ENCODE measurements at places on chromosomes 3 and 15.

DNA sequence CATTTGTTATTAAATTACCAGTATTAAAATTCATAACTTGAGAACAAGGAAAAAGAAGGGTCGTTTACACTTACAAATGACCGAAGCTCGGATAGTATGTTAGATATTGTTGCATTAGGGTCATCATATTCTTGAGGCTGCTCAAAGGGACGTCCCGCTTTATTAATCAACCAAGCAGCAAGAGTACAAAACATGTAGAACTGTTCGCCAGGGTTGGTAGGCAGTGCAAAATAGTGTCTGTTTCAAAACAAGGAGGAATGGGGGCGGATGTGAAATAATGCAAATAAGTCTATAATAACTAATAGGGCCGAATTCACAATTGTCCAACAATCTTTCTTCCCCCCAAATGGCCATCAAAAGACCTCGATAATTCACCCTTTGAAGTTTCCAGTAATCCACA, 2.9 kb downstream of the IFT57 start:
- no peak for DNase-seq

- no peak for DNase-seq
These were observed 827.4 kb downstream of the SI start for GRCh38 chr3:164250923-164251322.

DNA sequence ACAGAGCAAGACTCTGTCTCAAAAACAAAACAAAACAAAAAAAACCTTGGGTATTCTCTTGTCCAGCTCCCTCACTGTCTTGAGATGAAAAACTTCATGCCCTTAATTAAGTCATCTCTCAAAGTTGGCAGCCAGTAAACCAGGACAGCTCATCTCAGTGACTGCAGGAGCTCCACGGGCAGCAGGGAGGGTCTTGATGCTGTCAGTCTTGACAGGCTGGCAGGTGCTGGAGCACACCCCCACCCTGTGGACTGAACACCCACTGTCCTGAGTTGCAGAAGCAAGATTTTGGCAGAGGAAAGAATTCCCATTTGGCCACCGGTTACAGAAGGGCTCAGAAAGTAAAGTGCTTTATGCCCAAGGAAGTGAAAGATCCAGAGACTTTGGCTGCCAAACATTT, 8.0 kb downstream of the DNAJA4 start:
- no peak for DNase-seq

DNA sequence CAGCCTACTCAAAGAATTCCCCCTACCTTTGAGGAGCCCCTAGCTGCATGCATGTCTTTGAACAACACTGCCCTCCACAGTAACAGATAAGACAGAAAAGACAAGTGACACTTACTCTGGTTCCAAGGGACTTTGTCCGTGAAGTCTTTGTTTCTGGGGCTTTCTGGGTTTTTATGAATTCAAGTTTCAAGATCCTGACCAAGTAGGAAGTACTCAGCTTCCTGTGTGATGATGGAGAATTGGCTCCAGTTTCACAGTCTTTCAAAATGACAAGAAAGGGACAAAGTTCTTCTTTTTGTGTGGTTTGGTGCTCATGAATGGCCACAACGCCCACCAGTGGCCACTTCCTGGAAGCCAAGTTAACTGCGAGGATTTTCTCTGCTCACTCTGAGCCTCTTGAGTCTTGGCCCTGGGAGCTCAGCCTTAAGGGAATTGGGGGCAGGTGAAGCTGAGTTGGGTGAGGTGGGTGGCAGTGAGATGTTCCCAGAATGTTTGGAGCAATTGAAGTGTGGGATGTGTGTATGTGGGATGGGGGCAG, at the start of gene CCR1:
Gene CCR1 (minus strand): TSS at position 147 of the 538 bp plus-strand sequence. CDS start 4,000 bp downstream, outside the sequence.
- peak; percentile 75 for DNase-seq

GRCh38 chr15:63901912-63902670, 68.3 kb upstream of the HERC1 start:
- DNase-seq, result no peak

DNA sequence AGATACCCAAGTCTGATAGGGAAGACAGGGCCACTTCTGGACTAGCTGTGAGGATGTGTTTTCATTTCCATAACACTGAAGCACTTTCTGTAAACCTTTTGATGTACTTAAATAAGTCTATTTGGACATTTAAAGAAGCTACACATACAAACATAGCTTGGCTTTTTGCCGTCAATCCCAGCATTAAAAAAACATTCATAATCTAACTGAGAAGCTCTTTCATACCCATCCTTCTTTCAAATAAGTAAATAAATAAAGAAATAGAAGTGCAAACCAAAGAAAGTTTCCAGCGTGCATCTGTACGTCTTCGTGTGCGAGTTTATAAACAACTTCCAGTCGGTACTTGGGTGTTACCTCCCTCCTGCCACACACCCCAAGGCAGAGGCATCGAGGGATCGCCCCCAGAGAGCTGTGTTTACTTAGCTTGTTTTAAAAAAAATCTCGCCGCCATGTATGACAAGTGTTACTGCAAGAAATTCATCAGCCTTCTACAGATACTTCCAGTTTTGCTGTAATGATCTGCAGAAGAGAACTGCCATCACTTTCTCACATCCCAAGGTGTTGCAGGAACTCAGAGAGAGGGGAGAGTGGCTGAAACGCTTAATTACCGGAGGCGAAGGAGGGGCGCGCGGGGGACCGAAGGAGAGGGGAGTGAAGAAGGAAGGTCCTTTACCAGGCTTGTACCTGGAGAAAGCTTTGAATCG, 9.0 kb upstream of the MEIS2 start:
- DNase-seq, result no peak

GRCh38 chr3:168061332-168061996, 34.3 kb downstream of the GOLIM4 start:
- no peak for DNase-seq

DNA sequence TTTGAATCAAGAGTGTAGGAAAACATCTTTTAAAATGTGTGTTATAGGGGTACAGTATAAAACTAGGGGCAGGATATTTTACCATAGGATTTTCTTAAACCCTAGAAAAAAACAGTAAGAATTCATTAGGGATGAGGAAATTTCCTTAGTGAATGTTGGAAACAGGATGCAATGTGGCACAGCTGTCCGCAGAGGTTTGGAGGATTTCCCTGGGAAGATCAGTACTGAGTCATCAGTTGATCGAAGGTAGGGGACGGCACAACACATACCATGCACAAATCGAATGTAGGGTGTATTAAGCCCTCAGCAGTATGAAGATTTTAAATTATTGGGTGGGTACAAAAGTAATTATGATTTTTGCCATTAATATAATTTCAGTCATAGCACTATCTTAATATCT, 49.9 kb downstream of the FNDC3B start:
- no peak for DNase-seq

- DNase-seq, result no peak
These were observed 59.6 kb downstream of the ITGA11 start for GRCh38 chr15:68372291-68372811.

DNA sequence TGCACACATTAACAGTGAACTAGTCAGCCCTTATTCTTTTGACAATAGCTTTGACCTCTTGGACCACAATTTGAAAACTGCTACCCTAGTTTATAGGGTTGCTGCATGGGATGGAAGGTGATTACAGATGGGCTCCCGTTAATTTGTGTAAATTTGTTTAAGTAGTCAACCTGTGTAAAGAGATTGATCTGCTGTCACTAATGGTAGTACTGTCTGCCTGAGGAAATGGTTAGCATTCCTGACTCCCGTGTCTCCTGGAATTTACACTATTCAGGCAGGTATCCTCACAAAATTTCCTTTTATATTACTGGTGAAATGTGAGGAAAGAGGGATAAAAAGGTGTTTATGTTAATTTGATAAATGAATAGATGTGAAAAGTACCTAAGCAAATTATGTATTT, 15.3 kb upstream of the EBLN2 start:
- no peak for DNase-seq

- DNase-seq, result no peak
These were observed 162.2 kb downstream of the NSMCE3 start for GRCh38 chr15:29107291-29107890.

DNA sequence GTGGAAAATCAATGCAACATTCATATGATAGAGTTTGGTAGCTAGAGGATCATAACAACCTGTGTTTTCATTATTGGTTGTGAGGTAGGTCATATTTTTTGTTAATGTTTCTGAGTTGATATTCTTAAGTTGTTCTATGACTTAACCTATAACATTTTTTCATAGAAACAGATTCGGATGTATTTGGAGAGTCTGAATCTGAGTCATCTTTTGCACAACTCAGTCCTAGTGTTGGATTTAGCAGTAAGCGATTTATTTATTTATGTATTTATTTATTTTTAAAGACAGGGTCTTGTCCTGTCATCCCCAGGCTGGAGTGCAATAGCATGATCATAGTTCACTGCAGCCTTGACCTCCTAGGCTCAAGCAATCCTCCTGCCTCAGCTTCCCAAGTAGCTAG, 292.8 kb upstream of the ZNF717 start:
- DNase-seq, result no peak

GRCh38 chr3:52397676-52398399, 47.1 kb downstream of the SEMA3G start:
- no peak for DNase-seq

GRCh38 chr3:141681390-141681780, 56.7 kb upstream of the RNF7 start:
- DNase-seq, result no peak

DNA sequence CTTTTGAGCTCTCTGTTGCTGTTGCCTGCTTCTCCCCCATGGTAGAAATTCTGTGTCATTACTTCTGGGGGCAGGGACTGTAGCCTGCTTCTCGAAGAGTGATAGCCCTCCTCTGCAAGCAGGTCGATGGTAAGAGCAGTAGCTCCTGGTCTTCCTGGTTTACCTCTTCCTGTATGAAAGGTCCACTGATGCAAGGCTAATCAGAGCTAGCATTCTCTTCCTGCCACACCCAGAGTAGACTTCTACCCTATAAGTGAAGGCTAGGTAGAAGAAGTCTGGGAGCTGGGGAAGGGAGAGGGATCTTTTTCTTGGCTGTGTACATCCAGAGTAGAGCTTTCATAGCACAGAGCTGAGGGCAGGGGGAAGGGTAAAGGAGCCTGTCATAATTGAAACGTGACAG, 357.0 kb downstream of the SQOR start:
- no peak for DNase-seq

DNA sequence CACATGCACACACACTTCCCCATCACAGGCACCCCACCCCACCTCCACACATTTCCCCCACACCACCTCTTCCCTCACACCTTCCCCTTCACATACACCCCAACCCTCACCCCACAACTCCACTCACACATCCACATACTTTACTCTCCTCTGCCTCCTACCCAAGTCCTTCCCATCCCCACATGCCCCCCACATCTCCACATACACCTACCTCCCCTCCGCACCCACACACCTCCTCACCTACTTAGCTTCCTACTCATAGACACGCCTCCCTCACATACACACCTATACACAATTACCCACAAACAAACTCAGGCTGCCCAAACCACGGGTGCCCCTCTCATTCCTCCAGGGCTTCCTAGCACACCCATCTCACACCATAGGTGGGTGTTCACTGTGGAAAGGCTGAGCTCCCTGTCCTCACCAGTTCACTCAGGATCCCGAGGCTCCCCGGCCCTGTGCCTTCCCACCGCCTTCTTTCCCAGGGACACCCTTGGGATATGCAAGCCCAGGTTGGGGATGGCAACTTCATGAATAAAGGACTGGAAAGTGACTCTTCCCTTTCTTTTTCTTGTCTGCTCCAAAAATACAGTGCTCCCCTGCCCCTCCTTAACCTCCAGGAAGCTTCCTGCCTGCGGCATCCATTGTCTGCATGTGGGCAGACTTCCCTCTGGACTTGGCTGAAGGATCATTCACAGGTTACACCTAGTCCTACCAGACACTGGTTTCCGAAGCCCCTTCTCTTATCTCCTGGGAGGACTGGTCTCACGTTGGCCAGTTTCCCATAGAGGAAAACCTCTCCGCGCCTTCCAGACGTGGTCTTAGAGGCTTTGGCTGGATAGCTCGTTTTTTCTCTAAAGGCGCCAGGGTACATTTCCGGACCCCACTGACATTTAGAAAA, 61.5 kb downstream of the SLCO2A1 start:
- DNase-seq, result no peak

GRCh38 chr3:115553796-115554486, 69.4 kb upstream of the GAP43 start:
- DNase-seq, result no peak

- no peak for DNase-seq
These were observed 64.3 kb downstream of the KLF13 start for GRCh38 chr15:31390777-31391486.

GRCh38 chr15:78317145-78317836, 17.9 kb upstream of the SKIC8 start:
- peak; percentile 20 for DNase-seq

GRCh38 chr3:111801693-111802092, 57.4 kb upstream of the PHLDB2 start:
- DNase-seq, result no peak

- DNase-seq, result no peak
These were observed 17.4 kb upstream of the VGLL4 start for GRCh38 chr3:11661052-11661656.
